M059J (cell line): ENCODE measurements at places on chromosomes 5 and 9. TPM values are rescaled to one million over a fixed set of nuclear protein-coding genes. Genes with fewer than 3 reads are reported as not detected.
A peak's percentile ranks its signal among the peaks of the same experiment; 100 is the strongest.

GRCh38 chr5:179967489-179967888, 59.8 kb upstream of the TBC1D9B start:
- no peak for DNase-seq

DNA sequence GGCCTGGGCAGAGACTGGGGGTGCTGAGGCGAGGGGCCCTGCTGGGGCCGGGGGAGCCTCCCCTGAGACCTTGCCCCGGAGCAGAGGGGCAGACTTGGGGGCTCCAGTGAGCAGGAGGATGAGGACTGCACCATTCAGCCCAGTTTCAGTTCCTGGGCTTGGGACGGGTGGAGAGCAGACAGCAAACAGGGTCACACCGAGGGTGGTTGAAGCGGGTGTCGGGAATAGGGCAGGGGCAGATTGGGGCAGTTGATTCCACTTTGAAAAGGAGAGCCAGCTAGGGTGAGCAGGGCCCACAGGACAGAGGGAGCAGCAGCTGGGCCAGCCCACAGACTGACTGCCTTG, 4.5 kb downstream of the GRK6 start:
- DNase-seq = no peak

GRCh38 chr9:96450613-96451528, 902 bp downstream of the HABP4 start:
- DNase-seq = peak; percentile 58

- DNase-seq = no peak
These were observed 169.7 kb upstream of the IRX2 start for GRCh38 chr5:2921176-2921575.

GRCh38 chr9:100884518-100884917, 144.0 kb upstream of the PLPPR1 start:
- no peak for DNase-seq

GRCh38 chr9:3804103-3804502, 278.3 kb upstream of the RFX3 start:
- DNase-seq = no peak

DNA sequence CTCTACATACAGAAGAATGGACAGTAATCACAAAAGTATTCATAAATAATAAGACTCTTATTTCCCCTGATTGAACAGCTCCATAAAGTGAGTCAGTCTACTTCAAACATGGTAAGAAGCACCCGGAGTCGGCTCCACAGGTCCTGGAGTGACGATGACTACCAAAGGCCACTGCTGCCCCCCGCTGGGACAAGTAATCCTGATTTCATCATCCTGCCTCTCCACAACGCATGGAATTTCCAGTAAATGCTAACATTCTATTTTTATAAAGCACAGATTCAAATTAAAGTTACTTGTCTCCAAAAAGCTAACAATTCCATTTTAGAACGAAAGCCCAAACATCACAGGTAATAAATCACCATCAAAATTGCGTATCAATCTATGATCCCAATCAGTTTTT, 16.2 kb downstream of the ATPSCKMT start:
- peak; percentile 87 for DNase-seq

DNA sequence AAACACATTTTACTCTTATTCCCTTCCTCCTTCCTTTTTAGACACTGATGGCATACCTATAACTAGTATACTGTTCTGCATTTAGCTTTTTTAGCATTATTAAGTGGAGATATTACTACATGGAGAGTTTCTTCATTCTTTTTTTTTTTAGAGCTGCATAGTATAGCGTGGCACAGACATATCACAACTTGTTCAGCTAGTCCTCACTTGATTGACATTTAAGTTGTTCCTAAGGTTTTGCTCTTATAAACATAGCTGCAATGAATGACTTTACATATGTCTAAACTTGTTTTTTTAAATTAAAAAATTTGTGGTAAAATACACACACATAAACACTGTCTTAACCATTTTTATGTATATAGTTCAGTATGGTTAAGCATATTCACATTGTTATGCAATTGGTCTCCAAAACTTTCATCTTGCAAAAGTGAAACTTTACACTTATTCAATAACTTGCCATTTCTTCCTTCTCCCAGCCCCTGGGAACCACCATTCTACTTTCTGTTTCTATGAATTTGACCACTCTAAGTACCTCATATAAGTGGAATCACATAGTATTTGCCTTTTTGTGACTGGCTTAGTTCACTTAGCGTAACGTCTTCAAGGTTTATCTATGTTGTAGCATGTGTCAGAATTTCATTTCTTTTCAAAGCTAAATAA, 48.7 kb downstream of the ANKDD1B start:
- DNase-seq = no peak

DNA sequence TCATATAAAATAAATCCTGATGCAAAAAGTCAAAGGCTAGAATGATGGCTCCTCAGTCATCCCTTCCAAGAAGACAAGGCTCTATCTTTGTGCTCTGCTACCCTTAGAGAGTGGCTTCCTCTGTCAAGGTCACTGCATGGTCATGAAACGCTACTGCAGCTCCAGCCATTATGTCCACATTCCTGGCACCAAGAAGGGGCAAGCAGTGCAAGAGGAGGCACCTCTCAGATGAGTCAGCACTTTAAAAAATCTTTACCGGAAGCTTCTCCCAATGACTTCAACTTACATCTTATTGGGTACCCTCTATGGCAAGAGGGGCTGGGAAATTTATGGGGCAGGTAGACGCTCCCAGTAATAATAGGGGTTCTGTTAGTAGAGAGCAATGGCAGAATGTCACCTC, 129.5 kb upstream of the CPEB4 start:
- DNase-seq = peak; percentile 18

DNA sequence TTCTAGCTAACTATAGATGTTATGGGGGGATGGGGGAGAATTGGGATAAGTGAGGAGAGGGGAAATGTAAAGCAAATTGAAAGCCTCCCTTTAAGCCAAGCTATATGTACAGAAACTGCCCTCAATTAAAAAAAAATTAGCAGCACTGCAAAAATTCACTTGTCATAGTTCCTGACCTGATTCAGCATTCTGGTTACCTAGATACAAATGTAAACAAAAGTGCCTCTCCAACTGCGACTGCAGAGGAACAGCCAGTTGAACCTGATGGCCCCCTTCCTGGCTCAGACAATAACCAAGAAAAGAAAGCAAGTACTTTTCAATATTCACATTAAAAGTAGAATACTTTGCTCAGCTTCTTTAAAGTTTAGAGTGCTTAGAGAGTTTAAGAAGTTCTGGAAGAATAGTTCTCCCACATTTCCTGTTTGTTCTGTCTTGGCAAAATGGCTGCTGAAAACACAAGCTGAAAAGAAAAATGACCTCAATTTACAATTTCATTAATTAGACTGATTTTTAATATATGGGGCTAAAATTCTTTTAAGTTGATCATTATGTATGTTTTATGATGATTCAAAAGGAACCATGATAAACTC, 1.5 kb downstream of the FAM81B start:
- peak; percentile 65 for DNase-seq

DNA sequence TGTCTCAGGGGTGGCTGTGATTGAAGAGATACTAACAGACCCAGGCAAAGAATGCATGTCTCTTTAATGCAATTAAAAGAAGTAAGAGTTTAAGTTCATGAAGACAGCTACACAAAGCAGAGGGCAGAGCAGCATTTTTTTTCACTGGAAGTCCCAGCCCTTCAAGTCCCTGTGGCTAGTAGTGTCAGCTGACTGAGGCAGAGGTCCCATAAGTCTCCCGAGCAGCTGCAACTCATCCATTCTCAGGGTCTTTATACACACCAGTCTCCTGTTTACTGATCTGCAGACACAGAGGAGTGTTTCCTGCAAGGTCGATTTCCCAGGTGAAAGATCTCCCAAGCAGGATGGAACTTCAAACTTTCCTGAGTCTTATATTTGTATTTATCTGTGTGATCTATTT, 169.4 kb upstream of the GLRA1 start:
- no peak for DNase-seq

- no peak for DNase-seq
These were observed 116.8 kb upstream of the SPRY4 start for GRCh38 chr5:142441616-142442015.

DNA sequence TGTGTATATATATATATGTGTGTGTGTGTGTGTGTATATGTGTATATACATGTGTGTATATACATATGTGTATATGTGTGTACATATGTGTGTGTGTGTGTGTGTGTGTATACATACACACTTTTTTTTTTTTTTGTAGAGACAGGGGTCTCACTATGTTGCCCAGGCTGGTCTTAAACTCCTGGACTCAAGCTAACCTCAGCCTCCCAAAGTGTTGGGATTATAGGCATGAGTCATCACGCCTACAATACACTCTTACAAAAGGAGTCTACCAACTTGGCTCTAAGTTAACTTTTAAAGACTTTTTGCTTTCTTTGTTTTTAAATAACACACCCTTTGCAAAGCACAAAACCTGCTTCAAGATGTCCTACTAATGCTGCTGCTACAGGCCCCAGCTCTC, 2.1 kb downstream of the C9orf78 start:
- peak; percentile 46 for DNase-seq

GRCh38 chr9:6147846-6148245, 67.8 kb upstream of the IL33 start:
- peak; percentile 67 for DNase-seq

DNA sequence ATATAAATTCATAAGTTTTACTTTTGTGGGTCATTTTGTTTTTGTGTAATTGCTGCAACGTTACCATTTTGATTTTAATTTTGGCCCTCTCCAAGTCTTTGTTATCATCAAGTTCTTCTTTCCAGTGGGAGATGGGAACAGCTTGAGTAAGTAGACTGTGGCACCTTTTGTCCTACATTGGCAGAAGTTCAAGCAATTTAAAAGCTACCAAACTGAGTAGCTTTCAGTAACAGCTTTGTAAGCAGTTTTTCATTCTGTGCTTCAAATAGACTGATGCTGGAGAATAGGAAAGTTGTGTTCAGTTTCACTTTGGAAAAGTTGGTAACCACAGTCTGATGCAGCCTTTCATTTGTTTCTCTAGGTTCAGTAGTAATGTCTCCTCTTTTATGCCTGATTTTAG, 47.8 kb upstream of the TMED7 start:
- no peak for DNase-seq

DNA sequence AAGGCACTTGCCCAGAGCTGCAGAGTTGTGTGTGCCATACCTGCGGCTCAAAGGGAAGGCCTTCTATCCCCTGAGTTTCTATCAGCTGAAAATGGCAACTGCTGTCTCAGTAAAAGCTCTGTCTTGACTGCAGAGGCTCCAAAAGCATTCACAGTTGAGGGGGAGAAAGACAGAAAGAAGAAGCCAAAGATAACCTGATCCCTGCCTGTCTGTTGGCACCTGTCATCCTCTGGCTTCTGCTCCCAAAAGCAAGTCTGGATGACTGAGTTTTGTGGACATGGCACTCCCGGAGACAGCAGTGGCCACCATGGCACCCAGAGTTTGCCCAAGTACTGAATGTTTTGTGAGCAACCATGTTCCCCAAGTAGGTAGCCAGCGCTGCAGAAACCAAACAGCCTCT, 176.6 kb downstream of the NR3C1 start:
- no peak for DNase-seq

DNA sequence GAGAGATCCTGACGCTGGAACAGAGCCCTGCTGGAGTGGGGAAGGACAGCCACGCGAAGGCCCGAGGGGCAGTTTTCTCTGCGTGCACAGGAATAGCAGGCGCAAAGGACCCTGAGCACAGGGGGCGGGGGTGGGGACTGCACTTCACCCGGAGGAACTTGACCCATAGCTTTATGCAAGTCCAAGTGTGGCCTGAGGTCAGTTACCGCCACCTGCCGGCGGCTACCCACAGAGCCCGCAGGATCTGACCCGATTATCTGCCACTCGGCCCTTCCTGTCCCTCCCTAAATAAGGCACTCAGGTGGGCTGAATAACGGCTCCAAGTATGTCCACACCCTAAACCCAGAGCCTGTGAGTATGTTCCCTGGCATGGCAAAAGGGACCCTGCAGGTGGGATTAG, 65.4 kb upstream of the FCN1 start:
- DNase-seq = no peak

- DNase-seq = no peak
These were observed 13.7 kb downstream of the FOXD1 start for GRCh38 chr5:73434907-73435306.

GRCh38 chr5:96927008-96927407, 8.9 kb upstream of the LNPEP start:
- DNase-seq = no peak

DNA sequence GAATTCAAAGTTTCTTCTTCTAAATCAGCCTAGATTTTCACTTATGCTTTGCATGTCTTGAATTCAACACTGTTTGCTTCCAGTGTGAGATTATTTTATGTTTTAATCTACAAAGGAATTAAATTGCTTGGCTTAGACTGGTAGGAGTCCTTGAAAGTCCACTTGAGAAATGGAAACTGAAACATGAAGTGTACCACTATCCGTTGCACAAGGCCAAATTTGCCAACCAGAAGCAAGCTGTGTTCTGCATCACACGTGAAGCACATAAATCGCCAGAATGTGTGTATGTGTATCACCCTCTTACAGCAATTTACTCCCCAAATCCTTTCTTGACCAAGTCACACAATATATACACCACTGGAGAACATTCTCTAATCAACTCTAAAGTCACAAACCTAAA, 10.3 kb downstream of the SEMA6A start:
- DNase-seq = no peak

DNA sequence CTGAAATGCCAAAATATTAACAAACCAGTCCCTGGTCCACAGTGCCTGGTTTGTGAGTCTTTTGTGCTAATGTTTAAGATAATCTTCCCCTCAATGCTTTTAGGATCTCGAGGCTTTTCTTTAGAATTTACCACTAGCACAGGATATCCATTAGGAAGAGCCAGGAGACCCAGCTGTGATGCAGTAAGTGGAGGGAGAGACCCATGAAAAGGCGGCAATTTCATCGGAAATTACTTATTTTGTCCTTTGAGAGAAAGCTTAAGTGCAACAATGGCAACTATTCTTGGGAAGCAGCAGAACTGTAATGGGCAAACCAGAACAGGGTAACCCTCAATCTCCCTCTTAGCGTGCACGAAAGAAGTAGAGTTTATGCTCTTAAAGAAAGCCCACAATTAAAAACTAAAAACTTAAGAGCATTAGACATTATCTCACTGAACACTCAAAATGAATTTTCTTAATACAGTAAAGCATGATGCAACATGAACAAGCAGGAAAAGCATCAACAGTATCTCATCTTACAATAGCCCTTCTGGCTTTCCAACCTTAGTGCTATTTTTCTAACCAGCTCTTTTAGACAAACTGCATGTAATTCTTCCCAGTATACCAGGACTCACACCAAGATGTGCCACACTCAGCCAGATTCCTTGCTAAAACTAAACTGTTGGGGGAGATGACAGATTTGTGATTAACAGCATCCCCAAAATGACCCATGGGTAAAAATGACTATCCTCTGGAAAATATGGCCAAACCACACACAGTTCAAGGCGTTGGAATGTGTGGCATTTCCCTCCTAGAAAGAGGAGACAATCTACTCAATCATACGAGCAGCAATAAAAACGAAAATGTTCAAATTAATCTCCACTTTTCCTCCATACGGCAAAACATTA, 36.4 kb downstream of the PWWP2A start:
- peak; percentile 93 for DNase-seq

GRCh38 chr5:141492168-141492885, 3.4 kb downstream of the PCDHGC5 start:
- DNase-seq = no peak

Gene MAT2B
- total RNA-seq = 75.0 and 76.3 TPM in 2 replicates

Gene NME5
- total RNA-seq = 0.25 and 1.8 TPM in 2 replicates

Gene IRF1
- 31.7 and 36.1 TPM in 2 replicates for total RNA-seq

Gene CETN3
- total RNA-seq = 17.7 and 33.2 TPM in 2 replicates

Gene PCDHB9
- total RNA-seq = 1.6 and 9.3 TPM in 2 replicates

Gene GKAP1
- 4.6 and 9.6 TPM in 2 replicates for total RNA-seq

Gene POLR3G
- 7.6 and 11.5 TPM in 2 replicates for total RNA-seq

Gene TRPM3
- 0.07 TPM in 1 of 2 replicates, not detected in the other for total RNA-seq
